ENCODE measurements at places on chromosomes 4 and X.

- DNase-seq = no peak
Observed at GRCh38 chr4:10677796-10678497, 6.6 kb downstream of the CLNK start.

- no peak for DNase-seq
Observed at GRCh38 chrX:33686105-33686504, 446.0 kb downstream of the FAM47A start.

DNA sequence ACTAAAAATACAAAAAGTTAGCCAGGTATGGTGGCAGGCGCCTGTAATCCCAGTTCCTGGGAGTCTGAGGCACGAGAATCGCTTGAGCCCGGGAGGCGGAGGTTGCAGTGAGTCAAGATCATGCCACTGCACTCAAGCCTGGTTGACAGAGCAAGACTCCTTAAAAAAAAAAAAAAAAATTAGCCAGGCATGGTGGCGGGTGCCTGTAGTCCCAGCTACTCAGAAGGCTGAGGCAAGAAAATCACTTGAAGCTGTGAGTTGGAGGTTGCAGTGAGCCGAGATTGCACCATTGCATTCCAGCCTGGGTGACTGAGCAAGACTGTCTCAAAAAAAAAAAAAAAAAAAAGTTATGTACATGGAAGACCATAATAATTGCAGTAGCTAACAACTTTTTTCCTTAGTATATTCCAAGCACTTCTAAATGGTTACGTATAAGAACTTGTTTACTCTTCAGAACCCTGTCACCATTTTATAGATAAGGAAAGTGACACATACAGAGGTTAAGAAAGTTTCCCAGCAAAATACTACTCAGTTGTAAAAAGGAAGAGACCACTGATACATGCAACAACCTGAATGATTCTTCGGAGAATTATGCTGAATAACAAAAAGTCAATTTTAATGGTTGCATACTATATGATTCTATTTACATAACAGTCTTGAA lies 24.5 kb downstream of the RUFY3 start:
- no peak for DNase-seq

DNA sequence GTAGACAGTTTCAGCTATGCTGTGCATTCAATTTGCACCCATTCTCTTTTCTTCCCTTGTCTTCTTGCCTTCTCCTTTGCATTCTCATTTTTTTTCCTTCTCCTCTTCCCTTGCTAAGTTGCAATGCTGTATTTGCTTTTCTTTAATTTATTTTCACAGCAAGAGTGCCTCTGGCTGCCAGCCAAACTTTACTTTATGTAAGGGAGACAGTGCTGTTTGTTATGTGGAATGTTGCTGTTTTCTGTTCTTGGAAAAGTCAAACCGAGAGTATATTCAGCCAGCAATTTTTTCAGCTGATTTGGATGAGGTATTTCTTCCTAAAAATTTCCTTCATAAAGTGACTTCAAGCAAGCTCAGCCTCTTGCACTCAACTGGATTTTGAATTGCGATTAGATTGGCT lies 1293.4 kb downstream of the ARAP2 start:
- DNase-seq = peak; percentile 34

DNA sequence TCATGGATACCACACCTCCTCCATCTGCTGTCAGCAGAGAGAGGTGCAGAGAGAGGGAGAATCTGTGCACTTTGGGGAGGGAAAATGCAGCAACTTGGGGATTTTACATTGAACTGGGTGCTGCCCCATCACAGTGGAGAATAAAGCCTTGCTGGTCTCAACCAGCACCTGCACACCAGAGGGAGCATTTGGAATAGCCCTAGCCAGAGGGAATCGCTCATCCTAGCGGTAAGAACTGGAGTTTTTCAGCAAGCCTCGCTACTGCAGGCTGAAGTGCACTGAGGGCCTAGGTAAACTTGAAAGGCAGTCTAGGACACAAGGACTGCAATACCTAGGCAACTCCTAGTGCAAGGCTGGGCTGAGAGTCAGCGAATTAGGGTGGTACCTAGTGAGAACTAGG lies 148.7 kb downstream of the KDR start:
- no peak for DNase-seq

DNA sequence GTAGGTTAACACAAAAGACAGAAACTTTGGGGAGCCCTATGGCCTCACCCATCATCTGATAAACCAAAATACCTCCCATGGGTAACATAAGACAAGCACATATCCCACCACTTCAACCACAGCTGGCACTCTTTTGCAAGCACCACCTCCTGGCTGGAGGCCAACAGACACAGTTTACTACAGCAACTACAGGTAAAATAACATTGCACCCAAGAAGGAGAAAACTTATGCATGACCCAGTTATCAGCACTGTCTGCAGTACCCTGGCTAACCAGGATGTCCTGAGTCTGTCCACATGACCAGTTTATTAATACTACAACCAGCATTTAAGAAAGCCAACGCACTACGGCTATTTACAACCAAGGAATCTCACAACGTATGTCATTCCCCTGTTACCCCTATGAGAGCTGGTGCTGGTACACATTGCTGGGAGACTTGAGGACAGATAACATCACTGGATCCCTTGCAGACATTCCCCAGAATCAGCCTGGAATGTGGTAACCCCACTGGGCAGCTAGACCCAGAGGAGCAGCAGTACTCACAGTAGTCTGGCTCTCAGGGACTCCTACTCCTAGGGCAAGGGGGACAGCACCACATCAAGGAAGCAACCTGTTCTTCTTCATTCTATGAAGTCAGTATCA lies 32.0 kb downstream of the ELF2 start:
- no peak for DNase-seq

GRCh38 chr4:3361896-3362295 lies 69.1 kb downstream of the RGS12 start:
- DNase-seq = no peak

GRCh38 chr4:47814618-47815295 lies 23.1 kb downstream of the CORIN start:
- no peak for DNase-seq

DNA sequence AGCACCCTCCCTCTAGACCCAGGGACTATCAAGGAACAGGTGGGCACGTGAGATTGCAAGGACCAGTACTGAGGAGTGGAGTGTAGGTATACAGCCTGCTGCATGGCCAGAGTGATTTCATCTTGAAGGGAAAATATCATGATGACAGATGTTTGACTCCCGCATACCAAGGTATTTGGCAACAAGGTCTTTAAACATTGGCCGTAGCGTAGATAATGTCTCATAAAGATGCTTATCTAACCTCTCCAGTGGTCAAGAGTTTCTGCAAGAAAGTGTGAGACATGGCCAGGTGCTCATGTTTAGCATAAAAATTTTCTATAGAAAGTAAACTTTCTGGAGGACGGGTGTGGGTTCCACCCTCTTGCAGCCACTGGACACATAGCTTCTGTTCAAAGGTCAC lies 18.7 kb upstream of the ZNF630 start:
- no peak for DNase-seq

DNA sequence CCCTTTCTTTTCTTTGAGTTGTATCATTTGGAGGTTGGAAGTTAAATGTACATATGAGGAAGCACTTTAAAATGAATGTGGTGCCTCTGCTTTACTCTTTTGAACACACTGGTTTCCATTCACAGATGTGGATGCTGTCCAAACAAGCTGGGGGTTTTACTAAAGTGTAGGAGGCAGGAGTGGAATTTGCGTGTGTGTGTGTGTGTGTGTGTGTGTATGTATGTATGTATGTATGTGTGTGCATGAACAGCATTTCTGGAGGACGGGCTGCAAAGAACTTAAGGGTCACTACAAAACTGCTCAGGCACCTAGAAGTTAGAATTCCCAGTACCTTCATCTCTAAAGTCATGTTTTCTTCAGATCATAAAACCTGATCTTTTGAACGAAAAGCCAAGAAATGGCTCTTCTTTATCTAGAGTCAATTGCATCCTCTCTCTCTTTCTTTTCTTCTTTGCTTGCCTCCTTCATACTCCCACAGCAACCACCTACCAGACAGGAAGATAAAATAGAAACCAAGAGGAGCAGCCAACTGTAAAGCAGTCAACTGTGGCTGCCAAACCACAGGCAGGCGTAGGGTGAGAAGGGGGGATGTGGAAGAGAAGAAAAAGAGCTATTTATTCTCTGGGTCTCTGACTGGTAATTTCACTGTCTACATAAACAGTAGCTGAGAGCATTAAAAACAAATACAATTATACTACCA lies 177.0 kb upstream of the RASGEF1B start:
- no peak for DNase-seq

GRCh38 chrX:119423631-119424030 lies 24.5 kb downstream of the SLC25A43 start:
- DNase-seq = no peak

- DNase-seq = no peak
Observed at GRCh38 chr4:93788712-93789111, 39.8 kb upstream of the ATOH1 start.

DNA sequence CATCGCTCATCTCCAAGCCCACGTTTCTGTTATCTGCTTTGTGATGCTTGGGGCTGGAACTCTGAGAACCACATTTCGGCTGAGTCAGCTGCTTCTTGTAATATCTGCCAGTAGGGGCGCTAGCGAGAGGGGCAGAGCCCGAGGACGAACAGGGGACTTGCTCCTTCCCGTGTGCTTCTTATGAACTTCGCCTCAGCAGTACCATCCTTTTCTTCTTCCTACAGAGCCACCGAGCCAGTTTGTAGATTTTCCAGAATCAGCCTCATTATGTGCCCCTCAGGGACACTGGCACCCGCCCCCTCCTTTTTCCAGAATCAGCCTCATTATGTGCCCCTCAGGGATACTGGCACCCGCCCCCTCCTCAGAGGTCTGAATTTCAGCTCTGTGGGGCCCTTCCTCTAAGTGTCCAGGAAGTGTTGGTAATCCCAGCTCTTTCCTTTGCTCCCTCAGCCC lies 441.7 kb upstream of the RASGEF1B start:
- DNase-seq = peak; percentile 16

Measured in muscle of arm (tissue), 14 donors.